ENCODE measurements at places on chromosomes 5 and 9.

DNA sequence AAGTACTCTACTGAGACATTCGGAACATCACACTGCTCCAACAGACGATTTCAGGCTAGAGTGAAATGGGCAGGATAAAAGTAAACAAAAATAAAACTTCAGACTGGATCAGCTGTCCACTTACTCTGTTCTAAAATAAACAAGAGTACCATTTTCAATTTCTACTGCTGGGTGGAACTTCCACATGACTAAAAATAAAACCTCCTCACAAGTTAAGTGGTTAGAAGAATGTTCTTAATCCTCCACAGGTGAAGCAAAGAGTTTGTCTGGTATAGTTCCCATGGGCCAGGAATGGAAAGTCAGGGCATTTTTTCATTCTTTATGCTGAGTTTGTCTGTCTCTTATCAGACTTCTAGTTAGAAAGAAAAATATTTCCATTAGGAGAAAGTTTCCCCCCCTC, 15.7 kb downstream of the NUDT12 start:
- no peak for DNase-seq

- no peak for DNase-seq
Observed at GRCh38 chr5:153964880-153965645, 73.6 kb downstream of the FAM114A2 start.

DNA sequence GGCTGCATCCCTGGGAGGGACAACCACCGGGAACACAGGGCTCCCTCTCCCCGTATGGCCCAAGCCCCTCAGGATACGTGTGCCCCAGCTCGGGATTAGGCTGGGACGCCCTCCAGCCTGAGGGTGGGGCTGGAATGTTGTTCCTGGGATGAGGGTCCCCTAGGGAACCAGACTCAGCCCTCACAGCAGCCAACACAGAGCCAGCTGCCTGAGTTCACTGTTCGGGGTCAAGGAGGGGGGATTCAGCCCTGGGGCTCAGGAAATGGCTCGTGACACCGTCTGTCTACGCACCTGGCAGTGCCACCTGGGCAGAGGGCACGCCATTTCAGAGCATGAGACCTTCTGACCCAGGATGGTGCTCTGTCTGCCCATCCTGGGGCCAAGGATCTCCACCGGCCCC, 8.9 kb downstream of the RNF44 start:
- DNase-seq, result no peak

DNA sequence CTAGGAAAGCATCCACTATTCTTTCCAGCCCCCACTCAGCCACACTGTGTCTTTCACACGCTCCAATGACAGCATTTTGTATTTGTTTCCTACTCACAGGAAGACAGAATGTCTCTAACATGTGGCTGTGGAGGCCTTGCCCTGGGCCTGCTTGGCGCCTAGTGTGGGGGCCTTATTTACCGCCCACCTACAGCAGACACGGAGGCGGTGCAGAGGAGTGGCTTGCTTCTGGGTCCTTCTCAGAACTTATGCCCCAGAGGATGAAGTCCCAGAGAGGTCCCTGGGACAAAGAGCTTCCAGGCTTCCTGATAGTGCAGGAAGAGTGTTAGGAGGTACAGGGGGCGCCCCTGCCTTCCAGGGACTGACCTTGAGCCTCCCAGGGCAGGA, 8.5 kb upstream of the MRNIP start:
- no peak for DNase-seq

DNA sequence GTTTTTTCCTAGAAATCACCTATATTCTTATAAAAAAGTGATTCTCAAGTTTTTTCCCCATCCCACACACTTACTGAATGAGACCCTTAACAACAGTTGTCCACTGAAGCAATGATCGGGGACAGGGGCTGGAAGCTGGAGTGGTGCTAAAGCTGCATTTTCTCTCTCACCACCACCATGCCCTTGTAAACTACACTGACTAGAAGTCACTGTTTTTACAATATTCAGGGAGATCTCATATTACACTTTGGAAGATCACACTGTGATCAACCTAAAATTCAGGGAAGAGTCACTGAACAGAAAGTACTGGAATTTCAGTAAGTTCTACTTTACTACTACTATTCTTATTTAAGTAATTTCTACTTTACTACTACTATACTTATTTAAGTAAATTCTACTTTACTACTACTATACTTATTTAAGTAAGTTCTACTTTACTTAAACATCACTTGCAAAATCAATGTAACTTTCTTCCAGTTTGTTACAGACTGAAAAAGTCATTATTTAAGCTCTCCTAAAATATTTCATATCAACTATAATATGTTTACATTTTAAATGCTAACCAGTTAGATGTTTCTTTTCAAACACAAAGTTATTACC, 164.3 kb downstream of the AGTPBP1 start:
- no peak for DNase-seq

DNA sequence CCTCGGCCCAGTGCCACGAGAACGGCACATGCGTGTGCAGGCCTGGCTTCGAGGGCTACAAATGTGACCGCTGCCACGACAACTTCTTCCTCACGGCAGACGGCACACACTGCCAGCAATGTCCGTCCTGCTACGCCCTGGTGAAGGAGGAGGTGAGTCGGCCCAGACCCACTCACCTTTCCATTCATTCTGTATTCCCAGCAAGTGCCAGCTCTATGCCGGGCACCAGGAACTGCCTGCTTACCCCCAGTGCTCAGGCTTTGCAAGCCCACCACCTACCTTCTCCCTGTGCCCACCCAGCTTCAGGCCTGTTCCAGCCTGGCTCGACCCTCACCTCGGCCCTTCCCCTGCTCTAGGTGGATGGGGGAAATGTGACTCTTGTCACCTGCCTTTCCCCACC, 26.6 kb upstream of the AIF1L start:
- no peak for DNase-seq

- no peak for DNase-seq
Observed at GRCh38 chr5:175706499-175706898, 48.6 kb downstream of the HRH2 start.

GRCh38 chr5:41842777-41843176, 27.4 kb downstream of the OXCT1 start:
- DNase-seq, result no peak

DNA sequence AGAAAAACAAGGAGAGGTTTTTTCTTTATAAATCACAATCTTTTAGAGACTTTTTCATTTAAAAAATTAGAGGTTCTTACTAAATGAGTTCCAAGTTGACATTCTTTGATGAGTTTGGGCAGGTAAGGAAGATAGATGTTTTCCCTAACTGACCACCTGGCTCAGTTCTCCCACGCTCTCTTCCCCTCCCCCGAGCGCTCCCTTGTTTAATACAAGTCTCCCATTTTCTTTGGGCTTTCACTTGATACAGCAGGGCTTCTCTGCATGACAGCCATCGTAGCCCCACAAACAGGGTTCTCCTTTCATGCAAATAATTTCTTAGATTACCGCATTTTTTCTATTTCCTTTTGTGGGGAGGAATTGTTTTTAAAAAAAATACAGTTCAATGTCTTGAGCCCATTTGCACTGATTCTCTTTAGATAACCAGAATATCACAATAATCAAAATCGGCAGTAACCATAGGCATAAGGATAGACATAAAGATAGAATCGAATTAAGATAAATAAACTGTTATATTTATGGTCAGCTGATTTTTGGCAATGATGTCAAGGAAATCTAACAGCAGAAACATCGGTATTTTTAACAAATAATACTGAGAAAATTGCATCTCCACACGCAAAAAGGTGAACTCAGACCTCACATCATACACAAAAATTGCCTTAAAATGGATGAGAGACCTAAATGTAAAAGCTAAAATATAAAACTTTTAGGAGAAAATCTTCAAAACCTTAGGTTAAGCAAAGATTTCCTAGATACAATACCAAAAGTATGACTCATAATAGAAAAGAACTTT, 325.4 kb downstream of the PIK3R1 start:
- DNase-seq, result no peak

DNA sequence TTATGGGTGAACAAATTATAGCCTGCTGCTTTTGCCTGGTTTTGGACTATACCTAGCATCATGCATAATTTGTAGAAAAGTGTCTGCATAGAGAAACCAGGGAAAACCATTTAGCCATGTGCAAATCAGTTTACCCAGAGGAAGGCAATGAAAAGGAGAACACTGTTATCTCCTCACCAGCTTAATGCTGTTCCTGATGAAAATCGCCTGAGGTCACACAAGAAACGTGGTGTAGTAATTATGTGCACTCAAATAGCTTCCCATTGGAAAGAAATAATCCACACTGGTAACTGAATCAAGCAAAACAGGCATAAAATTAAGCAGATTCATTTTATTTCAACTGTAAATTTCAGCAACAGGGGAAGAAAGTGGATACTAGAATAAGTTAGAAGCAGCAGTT, 51.7 kb upstream of the FAM240B start:
- DNase-seq, result no peak

DNA sequence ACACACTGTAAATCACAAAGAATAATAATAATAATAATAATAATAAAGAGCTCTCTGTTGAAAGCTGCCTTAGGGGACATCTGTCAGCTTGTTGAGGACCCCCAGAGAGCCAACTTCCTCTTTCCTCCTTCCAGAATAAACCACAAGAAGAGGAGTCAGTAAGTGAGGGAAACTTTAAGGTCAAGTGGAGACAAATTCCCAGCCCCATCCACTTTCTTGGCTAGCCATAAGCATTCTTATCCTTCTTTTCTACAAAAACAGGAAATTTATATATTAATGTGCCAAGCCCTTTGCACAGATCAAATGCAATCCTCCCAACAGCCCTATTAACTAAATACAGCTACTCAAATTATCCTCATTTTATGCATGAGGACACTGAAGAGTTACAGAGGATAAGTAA, 9.4 kb upstream of the C5orf58 start:
- DNase-seq, result peak; percentile 3

DNA sequence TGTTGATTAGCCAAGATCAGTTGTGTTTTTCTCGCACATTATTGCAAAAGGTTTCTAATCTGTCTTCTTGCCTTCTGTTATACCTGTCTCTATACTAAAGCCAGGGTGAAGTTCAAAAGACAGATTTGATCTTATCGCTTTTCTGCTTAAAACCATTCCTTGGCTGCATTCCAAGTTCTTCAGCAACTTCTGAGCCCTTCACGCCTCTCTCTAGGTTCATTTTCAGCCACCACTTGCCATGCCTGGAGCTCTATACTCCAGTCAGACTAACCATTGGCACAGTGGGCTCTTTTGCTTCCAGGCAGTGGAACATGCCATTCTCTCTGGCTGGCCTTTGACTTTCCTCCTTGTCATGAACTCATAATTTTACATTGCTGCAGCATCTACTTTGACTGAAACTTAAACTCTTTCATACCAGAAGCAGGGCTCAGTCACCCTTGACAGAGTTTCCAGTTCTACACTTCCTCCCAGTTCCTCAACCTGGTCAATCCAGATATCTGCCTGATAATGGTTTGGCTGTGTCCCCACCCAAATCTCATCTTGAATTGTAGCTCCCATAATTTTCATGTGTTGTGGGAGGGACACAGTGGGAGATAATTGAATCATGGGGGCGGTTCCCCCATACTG, 114.4 kb downstream of the SLC12A2 start:
- DNase-seq, result no peak

DNA sequence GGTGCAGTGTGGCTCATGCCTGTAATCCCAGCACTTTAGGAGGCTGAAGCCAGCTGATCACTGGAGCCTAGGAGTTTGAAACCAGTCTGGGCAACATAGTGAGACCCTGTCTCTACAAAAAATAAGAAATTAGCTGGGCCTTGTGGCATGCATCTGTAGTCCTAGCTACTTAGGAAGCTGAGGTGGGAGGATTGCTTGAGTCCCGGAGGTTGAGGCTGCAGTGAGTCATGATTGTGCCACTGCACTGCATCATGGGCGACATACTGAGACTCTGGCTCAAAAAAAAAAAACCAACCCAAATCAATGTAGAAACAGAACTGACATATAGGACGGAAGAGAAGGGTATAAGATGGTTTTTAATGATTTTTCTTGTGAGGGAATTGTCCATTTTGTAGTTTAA, 27.7 kb downstream of the G3BP1 start:
- DNase-seq, result peak; percentile 28

GRCh38 chr5:83473346-83474160, 2.0 kb downstream of the VCAN start:
- peak; percentile 97 for DNase-seq

All from astrocyte (in vitro differentiated cells and primary cell).